ENCODE measurements at places on chromosomes 11 and 22.
A peak's percentile ranks its signal among the peaks of the same experiment; 100 is the strongest.

GRCh38 chr11:72975778-72976521, 161.7 kb downstream of the ATG16L2 start:
- DNase-seq: peak; percentile 17

DNA sequence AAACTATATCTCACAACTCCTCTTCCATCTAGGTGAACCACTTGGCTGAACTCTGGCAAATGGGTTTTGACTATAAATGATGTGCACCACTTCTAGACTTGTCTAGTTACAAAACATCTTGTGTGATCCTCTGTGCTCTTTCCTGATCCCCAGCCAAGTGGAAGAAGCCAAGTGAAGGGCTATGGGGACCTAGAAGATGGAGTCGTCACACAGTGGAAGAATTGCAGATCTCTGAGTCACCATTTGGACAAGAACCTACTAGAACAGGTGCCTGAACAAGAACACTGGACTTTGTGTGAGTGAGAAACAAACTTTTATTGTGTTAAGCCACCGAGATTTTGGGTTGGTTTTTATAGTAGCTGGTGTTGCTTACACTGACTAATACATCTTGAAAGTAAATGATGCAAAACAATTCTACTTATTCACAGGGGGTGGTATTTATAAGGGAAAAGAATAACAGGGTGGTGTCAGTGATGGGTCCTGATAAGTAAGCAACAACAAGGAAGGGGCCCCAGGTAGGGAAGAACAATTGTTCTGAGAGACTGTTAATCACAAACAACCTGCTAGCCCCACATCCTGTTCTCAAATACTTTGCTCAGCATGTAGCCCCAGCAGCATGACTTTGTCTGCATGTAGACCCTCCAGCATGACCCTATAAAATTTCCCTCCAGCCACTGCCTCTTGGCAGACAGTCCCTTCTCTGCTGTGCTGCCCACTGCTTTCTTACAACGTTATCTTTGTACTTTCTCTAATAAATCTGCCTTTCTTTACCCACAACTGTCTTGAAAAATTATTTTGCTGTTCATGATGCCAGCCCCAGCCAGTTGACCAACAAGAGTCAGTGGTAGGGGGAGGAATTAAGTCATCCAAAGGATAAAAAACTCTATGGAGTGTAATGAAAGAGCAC, 280.7 kb upstream of the PLET1 start:
- DNase-seq: no peak

DNA sequence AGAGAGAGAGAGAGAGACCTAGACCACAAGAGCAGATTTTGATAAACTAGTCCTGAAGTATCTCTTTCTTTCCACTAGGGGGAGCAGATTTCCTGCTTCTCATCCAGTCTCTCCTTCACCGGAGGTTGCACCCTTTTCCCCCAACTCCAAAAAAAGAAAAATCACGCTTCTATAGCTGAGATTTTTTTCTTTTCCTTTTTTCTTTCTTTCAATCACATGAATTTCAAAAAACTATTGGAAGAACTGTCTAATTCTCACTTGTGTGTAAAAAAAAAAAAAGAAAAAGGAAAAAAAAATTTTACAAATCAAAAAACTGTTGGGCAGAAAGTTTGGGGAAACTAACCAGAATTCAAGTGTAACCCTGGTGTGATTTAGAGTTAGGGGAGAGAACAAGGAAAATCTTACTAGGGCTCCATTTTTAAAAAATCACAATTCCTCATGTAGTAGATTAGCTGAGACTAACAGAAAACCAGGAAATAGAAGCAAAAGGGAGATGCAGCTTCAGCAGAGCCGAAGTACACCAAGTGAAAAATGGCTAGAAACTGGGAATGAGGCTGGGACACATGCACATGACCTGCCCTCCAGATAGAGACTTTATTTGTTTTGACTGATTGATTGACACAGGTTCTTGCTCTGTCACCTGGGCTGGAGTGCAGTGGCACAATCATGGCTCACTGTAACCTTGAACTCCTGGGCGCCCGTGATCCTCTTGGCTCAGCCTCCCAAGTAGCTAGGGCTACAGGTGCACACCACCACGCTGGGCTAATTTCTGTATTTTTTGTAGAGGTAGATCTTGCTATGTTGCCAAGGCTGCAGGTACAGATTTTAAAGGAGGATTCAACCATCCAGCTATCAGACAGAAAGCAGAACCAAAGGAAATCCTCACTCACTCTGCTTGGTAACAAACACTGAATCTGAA, 27.1 kb downstream of the SDHD start:
- peak; percentile 86 for DNase-seq

GRCh38 chr11:61076506-61077304, 25.6 kb upstream of the CD5 start:
- no peak for DNase-seq

DNA sequence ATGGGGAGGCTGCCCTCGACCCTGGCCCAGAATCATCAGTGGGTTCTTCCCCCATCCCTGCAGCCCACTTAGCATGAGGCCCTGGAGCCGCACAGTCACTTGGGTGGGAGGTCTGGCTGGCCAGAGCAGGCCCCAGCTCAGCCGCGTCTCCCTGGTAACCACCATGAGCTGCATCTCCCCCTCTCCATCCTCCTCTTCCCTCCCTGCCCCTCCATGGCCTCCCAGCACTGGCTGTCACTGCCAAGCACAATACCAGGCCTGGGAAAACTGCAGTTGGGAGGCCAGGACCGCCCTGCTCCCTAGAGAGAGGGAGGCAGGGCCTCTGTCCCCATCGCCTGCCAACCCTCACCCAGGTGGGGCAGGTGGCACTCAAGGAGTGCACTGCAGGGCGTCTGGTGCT, 8.0 kb downstream of the CSDC2 start:
- DNase-seq: no peak

- DNase-seq: no peak
These were observed 19.5 kb upstream of the FADD start for GRCh38 chr11:70183483-70184176.
